ENCODE measurements at places on chromosomes 12 and 14.

DNA sequence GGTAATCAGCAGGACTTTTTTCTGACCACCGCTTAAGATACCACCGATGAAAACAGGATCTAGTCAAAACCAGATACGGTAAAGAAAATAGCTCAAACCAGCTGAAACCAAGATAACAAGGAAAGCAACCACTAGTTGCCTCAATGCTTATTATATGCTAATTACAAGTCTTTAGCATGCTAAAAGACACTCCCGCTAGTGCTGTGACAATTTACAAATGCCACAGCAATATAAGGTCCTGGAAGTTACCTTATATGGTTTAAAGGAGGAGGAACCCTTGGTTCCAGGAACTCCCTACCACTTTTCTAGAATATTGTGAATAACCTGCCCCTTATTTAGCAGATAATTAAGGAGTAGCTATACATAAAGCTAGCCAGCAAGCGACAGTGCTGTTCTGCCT lies 976.4 kb upstream of the SEL1L start:
- no peak for DNase-seq

DNA sequence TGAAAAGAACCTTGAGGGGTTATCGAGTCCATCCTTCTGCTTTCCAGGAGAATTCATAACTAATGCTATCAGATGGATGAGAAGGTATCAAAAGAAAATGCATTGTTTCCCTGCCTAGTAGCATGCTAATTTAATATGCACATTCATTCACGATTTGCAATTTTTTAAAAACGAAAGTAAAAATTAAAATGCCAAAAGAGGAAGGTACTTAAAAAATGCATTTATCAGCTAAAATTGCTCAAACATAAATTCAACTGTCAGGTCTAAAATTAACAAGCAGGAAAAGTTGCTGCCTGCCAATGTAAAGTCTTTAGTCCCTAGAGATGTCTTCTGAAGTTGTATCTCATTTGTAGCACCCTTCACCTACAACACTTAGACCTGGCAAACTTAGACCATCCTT lies 7.9 kb downstream of the ATF7 start:
- DNase-seq = no peak

GRCh38 chr12:21456291-21456780 lies 18.9 kb downstream of the PYROXD1 start:
- no peak for DNase-seq

GRCh38 chr12:127306604-127307215 lies 960.3 kb upstream of the TMEM132C start:
- DNase-seq = no peak

All from right atrium auricular region (tissue), 2 donors.